Stimulated activated CD4-positive, alpha-beta T cell treated with anti-CD3 and anti-CD28 coated beads, Interleukin-1b, Interleukin-23, amount 100 ng/mL, for 1 hour (primary cell): ENCODE measurements at places on chromosomes 7 and 10.

GRCh38 chr7:88185650-88186049 is 34.2 kb downstream of the SRI start:
- DNase-seq: no peak

- DNase-seq: no peak
These were observed 28.7 kb downstream of the TMEM106B start for GRCh38 chr7:12239806-12240205.

GRCh38 chr10:99532687-99533495 is at the start of gene NKX2-3:
Gene NKX2-3, plus strand, starts transcription at chr10:99532942. Its CDS starts 190 bp downstream, at chr10:99533132.
- no peak for DNase-seq

DNA sequence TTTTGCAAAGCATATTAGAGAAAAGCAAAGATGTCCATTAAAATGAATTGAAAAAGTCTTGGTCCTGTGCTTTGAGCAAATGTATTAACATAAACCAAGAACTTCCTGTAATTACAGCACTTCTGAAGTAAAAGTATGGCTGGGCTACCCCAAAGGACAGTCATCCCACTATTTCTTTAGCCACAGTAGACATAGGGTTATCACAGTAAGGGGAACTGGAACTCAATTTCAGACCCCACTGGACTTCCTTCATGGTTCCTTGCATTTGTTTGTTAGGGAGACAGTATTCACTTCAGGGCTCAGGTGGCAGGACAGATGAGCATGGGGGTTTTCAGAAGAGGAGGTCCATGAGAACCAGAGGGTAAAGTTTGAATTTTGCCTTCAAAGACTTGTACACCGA is 203.1 kb upstream of the PDE1C start:
- DNase-seq: no peak

DNA sequence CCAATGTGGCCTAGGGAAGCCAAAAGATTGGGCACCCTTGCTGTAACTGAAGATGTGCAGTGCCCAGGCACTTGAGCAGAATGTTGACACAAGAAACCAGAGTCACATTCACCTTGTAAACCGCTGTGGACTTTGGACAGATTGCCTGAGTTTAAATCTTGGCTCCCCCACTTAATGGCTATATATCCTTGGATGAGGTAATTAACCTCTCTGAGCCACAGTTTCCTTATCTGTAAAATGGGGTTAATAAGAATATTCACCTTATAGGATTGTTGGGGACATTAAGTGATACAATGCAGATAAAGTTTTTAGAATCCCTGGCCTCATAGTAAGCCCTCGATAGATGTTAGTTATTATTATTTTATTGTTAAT is 331.0 kb downstream of the LRMDA start:
- DNase-seq: no peak

DNA sequence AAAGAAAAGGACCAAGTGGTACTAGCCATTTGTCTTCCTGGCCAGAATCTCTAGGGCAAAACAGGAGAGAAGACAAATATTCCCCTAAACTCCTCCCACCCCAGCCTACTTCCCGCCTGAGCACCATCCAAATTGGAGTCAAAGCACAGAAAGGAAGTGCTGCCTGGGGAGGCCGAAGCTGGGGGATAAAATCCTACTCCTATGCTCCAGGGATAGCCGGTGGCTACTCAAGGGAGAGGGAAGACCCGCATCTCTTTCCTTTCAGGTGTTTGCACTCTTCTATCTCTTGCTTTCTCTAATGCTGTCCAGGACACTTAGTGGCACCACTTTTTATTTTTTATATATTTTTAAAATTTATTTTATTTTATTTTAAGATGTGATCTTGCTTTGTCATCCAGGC is 7.1 kb upstream of the DUSP5 start:
- DNase-seq: no peak

GRCh38 chr7:46607176-46607575 is 686.1 kb upstream of the IGFBP3 start:
- no peak for DNase-seq
